Stimulated activated CD8-positive, alpha-beta memory T cell treated with anti-CD3 and anti-CD28 coated beads, Interleukin-2, amount 100 ng/mL, for 48 hours (primary cell): ENCODE measurements at places on chromosomes 16 and 17.
A peak's percentile ranks its signal among the peaks of the same experiment; 100 is the strongest.

- DNase-seq: peak; percentile 39
These were observed 29.6 kb downstream of the XPO6 start for GRCh38 chr16:28182183-28182582.

DNA sequence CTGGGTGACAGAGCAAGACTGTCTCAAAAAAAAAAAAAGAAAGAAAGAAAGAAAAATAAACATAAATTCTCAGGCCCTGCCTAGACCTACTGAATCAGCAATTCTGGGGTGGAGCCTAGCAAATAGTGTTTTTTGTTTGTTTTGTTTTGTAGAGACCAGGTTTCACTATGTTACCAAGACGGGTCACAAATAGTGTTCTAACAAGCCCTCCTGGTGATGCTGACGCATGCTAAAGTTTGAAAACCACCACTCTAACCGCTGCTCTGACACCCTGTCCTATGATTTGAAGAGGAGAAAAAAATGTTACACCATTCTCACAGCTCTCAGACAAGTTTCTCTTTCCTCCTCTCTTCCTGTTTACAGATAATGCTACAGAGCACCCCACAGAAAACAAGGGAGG, 1.5 kb downstream of the MRPL10 start:
- no peak for DNase-seq

DNA sequence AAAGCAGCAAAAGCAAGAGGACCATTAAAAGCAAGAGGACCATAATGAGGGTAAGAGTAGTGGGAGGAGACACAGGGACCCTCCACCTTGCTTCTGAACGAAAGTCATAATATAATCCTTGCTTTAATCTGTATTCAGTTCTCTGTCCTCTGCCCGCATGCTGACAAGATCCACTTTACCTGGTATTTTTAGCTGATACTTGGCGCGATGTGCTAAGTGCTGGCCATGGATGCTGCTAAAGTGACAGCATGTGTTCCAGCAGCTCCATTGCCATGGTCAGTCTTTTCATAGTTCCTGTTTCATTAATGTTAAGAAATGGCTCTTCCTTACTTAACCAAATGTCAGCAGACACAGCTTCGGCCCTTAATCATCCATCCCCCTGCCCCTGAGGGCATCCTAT, 86.8 kb downstream of the CA10 start:
- no peak for DNase-seq

- no peak for DNase-seq
These were observed 24.8 kb downstream of the SERPINF1 start for GRCh38 chr17:1786708-1787107.

DNA sequence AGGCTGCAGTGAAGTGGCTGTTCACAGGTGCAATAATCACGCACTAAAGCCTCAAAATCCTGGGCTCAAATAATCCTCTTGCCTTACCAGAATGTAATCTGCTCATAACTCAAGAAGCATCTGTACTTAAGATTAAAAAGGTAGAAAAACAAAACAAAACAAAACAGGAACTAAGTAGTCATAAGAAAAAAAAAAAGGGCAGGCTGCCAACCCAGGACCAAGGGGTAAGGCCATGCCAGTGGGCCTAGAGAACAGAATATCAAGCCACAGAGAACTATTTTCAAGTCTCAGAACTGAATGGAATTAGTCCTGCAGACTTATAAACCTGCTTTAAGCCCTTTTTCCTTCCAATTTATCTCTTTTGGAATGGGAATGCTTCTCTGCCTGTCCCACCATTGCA, 64.8 kb upstream of the TBC1D3K start:
- no peak for DNase-seq

DNA sequence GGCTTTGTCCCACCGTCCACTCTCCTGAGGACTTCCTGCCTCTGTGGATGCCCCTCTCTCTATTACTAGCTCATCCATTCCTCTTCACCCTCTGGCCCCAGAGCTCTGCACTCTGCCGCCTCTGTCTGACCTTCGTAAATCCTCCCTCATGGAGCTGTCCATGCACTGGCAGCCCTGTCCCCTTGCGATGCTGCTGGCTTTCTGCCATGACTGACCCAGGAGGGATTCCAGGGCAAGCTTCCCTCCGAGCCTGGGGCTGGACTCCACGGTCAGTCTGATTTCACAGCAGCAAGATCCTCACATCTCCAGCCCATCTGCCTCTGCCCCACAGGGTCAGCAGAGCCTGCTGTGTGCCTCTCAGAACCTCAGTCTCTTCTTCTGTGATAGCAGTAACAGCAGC, 4.7 kb downstream of the CBFA2T3 start:
- DNase-seq: no peak

DNA sequence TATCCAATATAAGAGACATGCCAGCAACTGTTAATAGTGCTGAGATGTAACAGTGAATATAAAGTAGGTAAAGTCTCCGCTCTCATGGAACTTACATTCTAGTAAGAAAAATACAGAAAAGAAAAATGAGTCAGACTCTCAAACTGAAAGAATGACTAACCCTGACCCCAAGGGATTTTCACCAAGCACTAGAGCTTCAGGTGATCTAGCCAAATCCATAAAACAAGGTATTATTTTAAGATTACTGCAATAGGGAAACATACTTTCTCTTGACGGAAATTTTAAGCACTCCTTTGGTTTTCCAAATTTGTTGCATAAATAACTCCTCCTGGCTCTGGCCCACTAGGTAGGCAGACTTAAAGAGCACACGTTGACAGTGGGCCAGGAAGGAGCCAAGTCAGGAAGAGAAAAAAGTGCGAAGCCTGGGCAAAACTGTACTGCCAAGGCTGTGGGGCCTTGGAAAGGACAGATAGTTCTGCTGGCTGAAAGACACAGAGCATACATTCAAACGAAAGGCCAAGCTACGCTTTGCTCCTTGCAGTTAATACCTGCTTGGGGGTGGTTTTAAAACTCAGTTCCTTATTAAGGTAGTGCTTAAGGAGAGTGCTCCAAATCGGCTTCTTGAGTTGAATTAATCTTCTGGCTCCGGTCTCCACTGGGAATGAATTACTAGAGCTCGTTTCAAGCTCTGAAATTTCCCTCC, 1.4 kb downstream of the GOT2 start:
- DNase-seq: no peak
